ENCODE measurements at places on chromosomes 16 and 17.
A peak's percentile ranks its signal among the peaks of the same experiment; 100 is the strongest.

- no peak for DNase-seq
Observed at GRCh38 chr16:88472069-88472468, 19.0 kb downstream of the ZFPM1 start.

DNA sequence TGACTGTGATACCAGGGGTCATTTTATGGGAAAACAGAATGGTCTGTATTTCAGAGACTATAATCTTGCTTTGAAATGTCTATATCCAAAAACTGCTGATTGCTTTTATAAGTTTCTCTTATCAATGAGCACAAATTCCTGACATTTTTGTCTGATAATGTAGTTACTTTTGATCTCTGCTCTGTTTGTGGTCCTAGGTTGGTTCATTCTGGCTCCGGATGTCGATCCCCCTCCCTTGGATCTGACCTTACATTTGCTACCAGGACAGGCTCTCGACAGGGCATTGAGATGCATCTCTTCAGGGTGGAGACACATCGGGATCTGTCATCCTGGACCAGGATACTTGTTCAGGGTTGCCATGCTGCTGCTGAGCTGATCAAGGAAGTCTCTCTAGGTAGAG, 27.3 kb upstream of the VPS4A start:
- DNase-seq = no peak

- no peak for DNase-seq
Observed at GRCh38 chr16:74113545-74113944, 183.1 kb upstream of the PSMD7 start.

DNA sequence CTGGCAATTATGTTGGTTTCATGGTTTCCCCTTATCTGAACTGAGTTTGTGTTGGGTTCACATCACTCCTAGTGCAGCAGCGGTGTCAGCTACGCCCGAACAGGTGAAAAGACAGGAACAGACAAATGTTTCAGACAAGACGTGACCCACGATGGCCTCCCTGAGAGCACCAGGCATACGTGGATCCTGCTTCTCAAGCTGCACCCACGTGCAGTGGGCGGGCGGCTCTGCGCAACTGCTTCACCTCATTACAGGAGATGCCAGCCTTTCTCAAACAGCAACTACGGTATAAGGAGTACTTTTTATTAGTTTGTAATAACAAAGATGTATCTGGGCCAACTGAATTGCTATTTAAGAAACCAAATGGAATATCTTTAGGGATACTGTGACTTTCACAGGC, 32.8 kb upstream of the SLC38A8 start:
- peak; percentile 82 for DNase-seq

DNA sequence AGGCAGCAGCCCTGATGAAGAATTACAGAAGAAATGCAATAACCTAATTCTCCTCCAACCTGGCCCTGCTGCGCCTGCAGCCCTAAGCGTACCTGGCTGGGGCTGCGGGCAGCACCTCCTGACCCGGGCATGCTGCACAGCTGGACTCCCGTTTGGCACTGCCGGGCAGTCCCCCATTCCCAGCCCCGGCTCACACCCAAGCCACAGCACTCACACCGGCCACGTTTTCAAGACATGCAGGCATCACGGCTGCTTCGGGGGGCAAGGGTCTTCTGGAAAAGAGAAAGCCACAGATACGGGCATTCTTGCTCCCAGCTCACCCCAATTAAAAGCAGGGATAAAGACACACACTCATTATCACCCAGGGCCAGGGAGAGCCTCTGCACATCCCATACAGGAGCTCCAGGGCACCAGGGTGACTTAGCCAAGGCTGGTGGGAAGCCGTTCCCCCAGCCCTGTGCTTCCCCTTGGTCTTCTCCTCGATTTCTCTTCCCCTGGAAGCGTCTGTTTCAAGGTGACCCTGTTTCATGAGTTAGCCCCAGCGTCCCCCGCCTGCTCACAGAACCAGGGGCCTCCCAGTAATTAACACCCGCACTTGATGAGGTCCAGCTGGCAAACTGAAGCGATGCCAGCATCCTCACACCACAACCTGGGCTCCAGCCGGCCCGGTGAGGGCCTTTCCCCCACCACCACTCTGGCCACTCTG, 216.7 kb downstream of the C16orf78 start:
- no peak for DNase-seq

DNA sequence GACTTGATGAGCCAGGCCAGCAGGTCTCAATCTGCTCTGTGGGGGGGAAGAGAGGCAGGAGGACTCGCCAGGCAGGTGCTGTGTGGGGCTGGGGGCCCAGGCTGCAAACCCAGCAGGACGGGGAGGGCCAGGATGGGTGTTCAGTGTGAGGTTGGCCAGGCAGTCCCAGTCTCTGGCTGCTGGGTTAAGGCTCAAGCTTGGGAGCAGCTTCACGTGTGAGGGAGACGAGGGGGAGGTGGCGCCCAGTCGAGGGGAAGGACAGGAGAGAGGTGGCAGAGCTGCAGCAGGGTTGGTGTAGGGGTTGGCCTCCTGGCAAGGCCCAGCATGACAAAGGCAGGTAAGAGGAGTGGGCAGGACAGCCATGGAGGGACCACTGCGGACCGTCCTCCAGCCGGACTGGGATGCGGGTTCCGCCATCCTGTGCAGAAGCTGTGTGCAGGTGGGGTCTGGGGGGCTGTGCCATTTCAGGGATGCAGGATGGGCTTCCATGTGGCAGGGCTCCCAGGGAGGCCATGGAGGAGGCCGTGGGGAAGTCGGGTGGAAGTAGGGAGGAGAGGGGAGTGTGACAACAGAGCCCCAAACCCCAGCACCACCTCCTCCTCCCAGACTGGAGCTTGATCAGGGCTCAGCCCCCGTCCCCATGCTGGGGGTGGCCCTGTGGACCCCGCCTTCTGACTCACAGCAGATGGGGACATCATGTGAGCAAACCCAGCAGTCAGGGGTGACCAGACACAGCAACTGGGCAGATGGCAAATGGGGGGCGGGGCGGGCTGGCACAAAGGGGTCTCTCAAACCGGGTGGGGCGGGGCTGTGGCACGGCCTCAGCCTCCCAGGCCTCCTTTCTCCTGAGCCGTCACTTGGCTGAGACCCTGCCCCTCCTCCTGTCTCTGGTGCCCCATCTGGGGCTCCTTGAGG, 2.8 kb downstream of the ADGRG1 start:
- peak; percentile 69 for DNase-seq

DNA sequence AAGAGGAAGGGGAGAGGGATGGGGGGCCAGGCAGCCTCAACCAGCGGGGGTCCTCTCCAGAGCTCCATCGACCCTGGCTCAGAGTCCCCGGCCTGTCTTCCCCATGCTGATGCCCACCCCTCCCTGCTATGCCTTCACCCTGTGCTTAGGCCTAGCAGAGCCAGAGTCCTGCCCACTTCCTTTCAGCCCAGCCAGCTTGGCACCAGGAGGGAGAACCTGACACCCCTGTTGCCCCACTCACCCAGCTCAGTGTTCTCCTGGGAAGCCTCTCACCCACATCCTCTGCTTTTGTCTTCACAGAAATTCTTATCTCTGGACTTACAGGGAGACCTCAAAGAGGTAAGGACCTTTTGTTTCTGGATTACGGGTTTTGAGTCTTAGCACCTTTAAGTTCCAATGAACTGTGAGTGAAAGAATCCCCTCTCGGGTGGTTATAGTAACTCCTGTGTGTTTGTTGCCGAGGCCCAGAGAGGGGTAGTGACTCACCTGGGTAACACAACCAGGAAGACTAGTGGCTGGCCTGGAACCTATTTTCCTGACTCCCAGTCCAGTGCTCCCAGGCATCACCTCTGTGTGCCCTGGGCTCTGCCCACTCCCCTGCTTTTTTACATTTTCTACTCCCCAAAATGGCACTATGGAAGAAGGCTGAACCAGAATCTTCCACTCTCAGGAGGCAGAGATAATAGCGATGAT, 53.3 kb downstream of the CES1 start:
- no peak for DNase-seq

DNA sequence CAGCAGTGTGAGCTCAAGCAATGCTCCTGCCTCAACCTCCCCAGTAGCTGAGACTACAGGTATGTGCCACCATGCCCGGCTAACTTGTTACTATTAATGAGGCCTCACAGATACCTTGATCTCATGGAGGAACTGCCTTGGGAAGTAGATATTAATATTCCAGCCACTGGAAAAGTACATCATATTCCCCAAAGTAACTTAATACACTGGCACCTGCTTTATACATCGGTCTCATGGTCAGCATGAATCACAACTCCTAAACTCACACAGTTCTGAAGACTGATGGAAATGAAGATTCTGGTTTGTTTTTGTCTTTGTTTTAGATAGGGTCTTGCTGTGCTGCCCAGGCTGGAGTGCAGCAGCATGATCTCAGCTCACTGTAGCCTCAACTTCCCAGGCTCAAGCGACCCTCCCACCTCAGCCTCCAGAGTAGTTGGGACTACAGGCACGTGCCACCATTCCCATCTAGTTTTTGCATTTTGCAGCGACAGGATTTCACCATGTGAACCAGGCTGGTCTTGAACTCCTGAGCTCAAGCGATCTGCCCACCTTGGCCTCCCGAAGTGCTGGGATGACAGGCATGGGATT, 28.2 kb downstream of the ADCY9 start:
- no peak for DNase-seq

- peak; percentile 68 for DNase-seq
Observed at GRCh38 chr16:82263521-82264143, 93.6 kb upstream of the MPHOSPH6 start.

GRCh38 chr17:75476271-75476671, 19.8 kb downstream of the TMEM94 start:
- DNase-seq = peak; percentile 36

All from nucleus accumbens (tissue), 56 donors.